ENCODE measurements at places on chromosomes 7 and 10.

- no peak for DNase-seq
Measured at GRCh38 chr10:104234934-104235333, 2.8 kb upstream of the CFAP43 start.

DNA sequence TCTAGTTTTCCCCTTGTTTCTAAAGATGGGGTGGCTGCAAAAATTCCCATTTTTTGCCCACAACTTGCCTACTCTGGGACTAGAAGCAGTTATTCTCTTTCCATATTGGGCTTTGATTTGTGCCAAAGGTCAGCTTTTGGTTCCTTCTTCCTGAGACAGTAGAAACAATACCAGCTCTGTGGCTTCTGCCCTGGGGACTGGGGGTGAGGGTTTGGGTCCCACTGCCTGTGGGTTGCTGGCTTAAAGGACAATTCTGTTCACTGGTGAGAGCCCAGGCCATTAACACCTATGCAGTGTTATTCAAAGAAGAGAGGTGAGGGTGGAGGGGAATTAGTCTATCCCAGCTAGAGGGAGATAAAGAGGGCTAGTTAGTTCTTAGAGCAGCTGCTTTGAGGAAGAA is 171.5 kb downstream of the CPEB3 start:
- no peak for DNase-seq

- no peak for DNase-seq
Measured at GRCh38 chr10:114311496-114312209, 72.6 kb downstream of the VWA2 start.

GRCh38 chr10:88186335-88186734 is 322.9 kb downstream of the PTEN start:
- no peak for DNase-seq

DNA sequence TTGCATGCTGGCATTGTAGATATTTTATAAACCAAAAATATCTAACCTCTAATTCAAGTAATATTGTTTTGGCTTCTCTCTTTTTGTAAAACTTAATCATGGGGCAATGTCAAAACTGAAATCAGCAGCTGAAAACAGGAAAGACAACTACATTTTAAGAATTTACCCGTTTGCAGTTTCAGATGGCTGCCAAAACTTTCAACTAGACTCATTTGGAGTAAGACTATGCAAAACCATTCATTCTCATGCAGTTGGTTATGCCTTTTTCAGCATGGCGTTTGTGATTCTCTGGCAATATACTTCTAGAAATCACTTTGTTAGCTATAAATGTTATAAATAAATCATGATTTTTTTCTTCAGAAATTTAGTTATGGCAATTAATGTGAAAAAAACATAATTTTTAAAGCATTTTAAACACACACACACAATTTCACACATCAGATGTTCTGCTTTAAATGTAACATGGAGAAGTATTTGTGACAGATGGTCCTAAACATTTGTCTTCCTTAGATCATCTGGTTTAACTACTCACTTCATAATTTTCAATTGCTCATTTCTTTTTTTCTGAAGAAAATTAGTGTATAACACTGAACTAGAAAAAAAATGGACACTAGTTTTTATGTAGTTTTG is 116.4 kb downstream of the ITGB8 start:
- no peak for DNase-seq

DNA sequence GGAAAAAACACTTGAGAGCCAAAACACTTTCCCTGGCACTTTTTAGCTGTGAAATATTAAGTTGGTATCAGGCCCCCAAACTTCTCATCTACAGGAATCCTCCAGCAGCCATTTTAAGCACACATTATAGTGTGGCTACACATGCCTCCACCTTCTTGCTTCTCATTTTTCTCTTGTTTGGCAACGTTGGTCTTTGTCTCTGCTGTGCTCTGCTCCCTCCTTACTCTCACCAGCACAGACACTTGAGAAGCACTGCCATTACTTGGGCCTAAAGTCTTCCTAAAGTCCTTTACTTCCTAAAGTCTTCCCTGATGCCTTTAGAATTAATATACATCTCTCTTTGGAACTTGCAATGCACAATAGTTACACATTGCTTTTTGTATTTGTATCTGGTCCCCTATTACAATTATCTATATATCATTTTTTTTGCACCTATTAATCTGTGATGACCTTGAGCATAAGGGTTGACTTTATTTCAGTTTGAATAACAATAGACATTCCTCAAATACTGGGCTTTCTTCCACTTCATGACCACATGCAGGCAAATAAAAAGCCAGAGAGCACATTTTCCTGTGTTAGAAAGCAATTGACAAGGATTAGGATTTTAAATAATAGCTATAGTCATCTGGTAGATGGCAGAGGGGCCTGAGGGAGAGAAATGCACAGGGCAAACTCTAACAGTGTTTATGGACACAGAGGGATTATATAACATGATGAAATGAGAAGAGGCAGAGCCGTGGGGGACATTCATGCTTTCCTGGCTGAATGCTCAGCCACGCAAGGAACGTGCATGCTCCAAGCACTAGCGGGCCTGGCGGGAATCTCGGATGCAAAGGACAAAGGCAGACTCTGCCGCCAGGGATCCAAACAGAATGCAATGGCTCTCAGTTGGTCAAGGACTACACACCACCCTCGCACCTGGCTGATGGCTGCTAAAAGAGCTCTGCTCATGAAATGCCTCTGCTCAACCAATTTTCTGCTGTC is 99.3 kb downstream of the CDC14C start:
- DNase-seq: no peak

DNA sequence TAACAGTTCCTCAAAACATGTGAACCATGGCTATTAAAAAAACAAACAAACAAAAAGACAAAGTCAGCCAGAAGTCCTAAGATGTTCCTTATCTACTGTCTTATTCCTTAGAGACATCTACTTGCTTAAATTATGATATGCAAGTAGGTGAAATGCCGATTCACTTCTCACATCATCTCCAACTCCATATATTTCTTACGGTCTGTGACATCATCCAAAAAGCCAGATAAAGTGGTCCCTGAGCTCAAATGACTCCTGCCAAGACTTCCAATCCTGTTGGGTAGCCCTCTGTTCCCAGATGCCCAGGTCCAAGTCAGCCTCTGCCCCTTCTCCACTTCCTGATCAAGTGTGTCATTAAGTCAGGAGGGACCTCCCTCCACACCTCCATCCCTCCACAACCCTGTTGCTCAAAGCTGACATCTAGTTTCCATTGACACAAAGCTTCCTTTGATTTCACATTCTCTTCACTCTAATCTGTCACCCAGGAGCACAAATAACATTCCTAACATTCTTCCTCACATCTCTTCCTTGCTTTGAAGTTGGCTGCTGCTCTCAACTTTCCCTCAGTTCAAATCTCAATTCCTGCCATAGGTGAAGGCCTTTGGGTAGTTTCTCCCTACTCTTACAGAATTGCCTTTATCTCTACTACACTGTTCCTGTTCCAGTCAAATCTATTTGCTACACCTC is 56.1 kb upstream of the PDLIM1 start:
- no peak for DNase-seq

GRCh38 chr7:132402096-132402495 is 174.2 kb downstream of the PLXNA4 start:
- no peak for DNase-seq

DNA sequence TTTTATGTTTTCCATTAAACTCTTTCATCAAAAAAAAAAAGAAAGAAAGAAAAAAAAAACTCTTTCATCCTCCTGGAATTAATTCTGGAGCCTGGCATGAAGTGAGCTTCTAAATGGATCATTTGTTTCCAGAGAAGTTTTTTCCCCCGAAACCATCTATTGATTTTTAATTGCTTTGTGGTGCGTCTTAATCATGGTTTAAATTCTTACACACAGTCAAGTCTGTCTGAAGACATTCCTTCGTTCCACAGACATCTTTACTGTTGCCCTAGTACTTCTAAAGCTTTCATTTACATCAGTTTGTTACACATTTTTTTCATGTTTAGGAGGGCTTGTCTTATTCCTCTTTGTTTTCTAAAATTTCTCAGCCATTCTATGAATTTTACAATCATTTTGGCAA is 493.4 kb upstream of the FOXK1 start:
- no peak for DNase-seq

- no peak for DNase-seq
Measured at GRCh38 chr7:27901028-27901760, 161.2 kb downstream of the TAX1BP1 start.

DNA sequence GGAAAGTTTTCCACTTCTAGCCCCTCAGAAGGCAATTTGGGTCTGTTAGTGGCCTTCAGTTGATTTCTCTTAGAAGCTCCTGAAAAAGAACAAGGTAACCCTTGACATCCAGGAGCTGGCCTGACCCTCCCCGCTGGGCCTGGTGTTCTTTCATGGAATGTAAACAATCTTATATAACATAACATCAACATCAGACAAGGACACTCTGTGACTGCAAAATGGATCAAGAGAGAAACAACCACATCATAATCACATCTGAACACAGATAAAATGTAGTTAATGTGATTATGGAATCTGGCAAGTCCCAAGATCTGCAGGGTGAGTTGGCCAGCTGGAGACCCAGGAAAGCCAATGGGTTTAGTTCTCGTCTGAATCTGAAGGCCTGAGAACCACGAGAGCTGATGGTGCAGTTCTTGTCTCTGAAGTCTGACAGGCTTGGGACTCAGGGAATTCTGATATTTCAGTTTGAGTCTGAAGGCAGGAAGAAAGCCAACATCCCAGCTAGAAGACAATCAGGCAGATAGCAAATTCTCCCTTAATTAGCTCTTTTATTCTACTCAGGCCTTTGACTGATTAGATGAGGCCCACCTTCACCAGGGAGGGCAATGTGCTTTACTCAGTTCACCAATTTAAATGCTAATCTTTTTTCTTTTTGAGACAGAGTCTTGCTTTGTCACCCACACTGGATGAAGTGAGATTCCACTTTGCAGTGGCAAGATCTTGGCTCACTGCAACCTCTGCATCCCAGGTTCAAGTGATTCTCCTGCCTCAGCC is 91.4 kb upstream of the NAMPT start:
- DNase-seq: no peak

DNA sequence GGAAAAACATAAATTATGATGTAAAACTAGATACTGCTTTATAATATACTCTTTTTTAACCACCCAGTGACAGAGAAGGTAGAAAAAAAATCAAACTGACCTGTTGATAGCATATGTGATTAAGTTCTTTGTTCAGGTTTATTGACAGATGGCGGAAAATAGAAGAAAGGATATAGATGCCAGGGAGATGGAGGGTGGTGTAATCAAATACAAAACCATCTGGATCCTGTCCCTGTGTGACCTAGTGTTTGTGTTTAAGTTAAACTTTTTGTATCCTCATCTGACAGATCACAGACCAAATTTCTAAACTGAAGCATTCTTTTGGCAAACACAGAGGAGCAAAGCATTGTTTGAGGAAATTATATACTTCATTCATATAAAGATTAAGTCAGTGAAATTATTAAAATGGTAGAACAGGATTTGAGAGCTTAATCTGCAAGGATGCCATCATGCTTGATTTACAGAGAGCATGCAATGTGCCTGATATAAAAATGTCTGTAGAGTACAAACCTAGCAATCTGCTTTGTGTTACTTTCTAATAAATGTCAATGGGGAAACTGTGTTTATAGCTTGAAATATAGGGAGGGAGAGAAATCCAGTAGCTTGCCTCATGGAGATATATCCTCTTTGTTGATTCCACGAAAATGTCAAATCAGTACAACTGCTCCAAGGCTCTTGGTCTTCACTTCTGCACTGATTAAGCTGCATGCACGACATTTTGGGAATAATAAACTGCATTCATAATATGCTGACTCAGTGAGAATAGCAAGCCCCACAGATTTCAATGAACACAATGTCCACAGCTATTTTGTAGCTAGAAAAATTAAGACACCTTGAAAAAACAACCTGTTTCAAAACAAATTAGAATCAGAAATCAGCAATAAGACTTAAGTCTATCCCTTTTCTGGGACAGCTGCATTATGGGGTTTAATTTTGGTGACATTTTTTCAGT is 39.0 kb downstream of the SEM1 start:
- DNase-seq: no peak

GRCh38 chr10:79313911-79314439 is 33.3 kb upstream of the PPIF start:
- no peak for DNase-seq

DNA sequence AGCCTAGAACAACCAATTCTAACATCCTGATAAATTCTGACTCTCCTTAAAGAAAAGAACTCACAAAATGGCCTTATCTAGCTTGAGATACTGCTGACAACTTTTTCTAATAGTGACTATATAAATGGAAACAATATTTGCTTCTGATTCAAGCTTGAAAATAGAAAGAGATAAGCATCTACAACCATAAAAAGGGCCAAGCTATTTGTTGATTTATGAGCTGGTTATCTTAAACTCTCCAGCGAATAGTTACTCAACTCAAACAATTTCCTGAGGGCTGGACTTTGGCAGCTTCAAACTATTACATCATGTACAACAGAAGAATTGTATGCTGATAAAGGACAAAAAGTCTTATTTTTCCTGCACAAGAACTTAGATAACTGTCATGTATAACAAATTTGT is 4.6 kb downstream of the USP54 start:
- no peak for DNase-seq

GRCh38 chr10:89659143-89660131 is 14.4 kb upstream of the PANK1 start:
- DNase-seq: no peak

GRCh38 chr7:133575726-133576440 is 323.0 kb downstream of the EXOC4 start:
- no peak for DNase-seq

DNA sequence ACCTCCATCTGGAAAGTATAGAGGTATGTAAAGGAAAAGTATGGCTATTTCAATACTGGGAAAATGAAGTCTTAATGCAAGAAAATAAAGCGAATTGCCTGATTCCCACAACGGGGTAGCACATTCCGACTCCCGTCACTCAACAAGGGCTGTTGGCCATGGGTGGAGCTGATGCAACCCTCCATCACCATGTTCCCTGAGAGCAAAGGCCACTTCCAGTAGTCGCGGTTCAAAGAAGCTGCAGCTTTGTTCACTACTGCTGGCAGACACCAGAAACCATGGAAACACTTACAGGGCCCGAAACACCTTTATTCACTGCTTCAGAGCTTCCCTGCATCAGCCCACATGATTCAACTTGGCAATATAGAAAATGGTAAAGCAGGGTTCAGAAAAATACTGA is 44.0 kb downstream of the TMEM26 start:
- no peak for DNase-seq

DNA sequence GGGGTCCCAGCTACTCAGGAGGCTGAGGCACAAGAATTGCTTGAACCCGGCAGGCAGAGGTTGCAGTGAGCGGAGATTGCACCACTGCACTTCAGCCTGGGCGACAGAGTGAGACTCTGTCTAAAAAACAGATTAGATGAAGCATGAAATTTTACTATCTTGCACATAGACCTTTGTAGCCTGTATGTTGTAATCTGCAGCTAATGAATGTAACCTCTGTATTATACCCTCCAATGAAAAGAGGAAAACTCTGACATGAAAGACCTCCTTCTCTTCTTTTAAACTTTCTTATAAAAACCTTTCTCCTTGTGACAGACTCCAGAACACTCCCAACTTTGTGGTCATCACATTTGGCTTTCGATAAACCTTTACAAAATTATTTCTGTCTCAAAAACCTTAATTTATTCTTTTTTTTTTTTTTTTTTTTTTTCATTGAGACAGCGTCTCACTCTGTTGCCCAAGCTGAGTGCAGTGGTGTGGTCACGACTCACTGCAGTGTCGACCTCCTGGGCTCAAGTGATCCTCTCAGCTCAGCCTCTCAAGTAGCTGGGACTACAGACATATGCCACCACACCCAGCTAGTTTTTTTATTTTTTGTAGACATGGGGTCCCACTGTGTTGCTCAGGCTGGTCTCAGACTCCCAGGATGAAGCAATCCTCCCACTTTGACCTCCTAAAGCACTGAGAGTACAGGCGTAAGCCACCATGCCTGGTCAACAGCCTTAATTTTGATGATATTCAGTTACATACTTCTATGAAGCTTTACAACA is 97.4 kb downstream of the SVOPL start:
- DNase-seq: no peak

GRCh38 chr7:92847305-92847704 is 10.9 kb upstream of the CDK6 start:
- no peak for DNase-seq

Measured in NCI-H1436 (cell line).